ENCODE measurements at places on chromosomes 12 and 14.

- DNase-seq, result no peak
Measured at GRCh38 chr14:59332727-59333126, 132.5 kb downstream of the GPR135 start.

DNA sequence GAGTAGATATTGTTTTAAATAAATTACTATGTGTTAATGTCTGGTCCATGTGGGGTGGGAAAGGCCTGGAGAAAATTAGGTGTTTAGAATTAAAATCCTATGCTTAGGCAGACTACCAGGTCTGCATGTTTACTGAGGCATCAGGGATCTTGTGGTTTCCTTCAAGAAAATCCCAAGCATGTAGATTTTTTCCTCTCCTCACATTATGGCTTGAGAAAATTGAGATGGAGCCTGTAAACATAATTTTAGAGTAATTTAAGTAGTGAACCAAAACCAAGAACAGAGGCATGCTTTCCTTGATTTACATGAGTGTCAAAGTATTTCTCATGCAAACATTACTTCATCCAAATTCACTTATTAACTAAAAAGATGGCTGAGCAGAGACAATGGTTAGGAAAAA, 823.7 kb downstream of the AACS start:
- no peak for DNase-seq

- DNase-seq, result no peak
Measured at GRCh38 chr12:47939009-47939601, 24.3 kb upstream of the TMEM106C start.

DNA sequence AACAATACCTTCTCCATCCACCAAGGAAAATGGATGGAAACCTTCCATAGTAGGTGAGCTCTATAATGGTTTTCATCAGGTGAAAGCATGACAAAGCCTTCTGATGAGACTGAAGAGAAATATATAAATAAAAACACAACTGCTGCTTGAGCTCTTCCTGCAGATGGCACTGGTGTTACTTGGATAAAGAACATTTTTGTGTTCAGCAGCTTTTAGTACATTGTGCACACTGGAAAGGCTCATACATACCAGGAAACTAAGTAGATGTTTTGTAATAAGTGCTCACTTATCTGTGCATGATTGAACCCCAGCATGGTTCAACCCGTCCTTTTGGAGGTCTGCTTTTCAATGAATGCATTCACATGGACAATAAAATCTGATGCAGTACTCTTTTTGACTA, 357.3 kb upstream of the MIS18BP1 start:
- no peak for DNase-seq

DNA sequence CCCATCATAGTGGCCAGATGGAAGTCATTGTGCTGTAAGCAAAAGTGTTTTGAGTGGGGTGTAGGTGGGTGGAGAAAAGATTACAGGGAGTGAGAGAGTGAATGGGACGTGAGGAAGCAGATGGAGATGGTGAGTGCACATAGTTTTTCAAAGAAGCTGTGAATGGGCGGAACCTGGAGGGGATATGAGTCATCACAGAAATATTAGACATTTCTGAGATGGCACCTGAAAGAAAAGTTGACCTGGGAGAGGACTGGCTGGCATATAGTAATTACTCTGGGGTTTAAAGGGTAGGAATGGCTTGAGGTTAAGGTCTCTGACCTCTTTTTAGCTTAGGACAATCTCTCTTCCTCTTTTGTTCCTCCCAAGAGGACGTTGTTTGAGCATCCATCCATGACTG, 50.5 kb downstream of the ANO4 start:
- DNase-seq, result no peak

GRCh38 chr12:125287155-125287847, 222.1 kb downstream of the AACS start:
- no peak for DNase-seq

DNA sequence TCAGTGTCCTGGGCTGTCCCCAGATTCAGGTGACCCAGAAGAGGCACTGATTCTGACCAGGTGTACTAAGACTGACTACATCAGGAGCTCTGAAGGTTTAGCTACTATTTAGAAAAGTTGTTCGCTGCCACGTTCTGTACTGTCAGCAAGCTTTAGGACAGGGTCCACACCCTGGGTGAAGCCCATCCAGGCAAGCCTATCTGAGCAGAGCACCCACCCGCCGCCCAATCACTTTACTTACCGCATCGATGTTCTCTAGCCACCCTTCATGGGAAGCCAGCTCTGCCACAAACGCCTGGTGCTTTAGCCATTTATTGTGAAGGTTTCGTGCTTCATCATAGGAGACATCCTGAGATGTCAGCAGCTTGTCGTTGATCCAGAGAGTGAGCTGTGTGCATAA, 79.8 kb downstream of the PLEKHG3 start:
- no peak for DNase-seq

DNA sequence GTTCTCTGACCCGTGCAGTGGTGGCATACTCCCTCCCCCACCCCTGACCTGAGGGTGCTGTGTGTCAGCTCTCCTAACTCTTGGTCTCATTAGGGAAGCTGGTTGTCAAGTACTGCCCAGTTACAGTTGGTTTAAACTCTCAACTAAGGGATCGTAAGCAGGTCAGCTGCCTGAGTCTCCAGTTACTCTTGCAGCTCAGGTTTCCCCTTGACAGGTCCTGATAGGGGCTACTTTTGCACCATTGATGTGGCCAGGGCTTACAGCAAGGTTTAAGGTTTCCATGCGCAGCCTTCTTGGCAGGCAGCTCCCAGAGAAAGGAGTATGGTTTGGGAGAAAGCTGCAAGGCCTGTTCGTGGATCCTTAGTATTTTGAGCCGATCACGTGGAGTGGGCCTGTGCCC, 74.5 kb downstream of the ETV6 start:
- no peak for DNase-seq

- DNase-seq, result no peak
Measured at GRCh38 chr12:105674871-105675699, 344.6 kb downstream of the C12orf75 start.

GRCh38 chr12:104691721-104692556, 235.2 kb downstream of the CHST11 start:
- DNase-seq, result no peak

Measured in activated CD8-positive, alpha-beta memory T cell treated with anti-CD3 and anti-CD28 coated beads for 1 hour (primary cell).